ENCODE measurements at places on chromosomes 2 and 18.
A peak's percentile ranks its signal among the peaks of the same experiment; 100 is the strongest.

GRCh38 chr2:161068670-161069069 lies 91.6 kb upstream of the TANK start:
- peak; percentile 20 for DNase-seq

DNA sequence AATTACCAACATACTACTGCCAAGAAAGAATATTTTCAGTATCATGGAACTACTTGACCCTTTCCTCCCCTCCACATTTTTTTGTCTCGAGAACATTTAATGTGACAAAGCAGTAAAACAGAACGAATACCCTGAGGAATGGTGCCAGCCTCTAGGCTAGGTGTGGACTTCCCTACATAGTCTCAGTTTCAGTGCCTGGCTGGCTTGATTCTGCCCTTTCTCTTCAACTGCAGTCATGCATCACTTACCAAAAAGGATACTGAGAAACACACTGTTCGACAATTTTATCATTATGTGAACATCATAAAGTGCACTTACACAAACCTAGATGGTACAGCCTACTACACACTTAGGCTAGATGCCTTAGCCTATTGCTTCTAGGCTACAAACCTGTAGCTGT lies 305.3 kb upstream of the HNRNPA3 start:
- no peak for DNase-seq

DNA sequence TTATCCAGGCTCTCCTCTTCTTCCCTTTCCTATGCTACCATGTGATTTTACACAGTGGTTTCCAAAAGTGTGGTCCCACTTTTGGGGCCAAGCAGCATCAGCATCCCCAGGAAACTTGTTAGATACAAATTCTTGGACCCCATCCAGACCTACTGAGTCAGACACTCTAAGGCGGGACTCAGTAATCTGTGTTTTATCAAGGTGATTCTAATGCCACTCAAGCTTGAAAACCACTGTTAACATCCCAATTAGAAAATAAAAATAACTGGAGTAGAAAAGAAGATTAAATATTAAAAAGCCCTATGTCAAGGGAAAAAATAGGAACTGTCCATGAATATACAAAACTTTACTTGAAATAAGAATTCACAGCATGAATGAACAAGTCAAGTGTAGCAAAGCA lies 10.8 kb downstream of the DSG2 start:
- no peak for DNase-seq

- DNase-seq, result no peak
These were observed 66.2 kb upstream of the OTOS start for GRCh38 chr2:240206630-240207029.

- DNase-seq, result no peak
These were observed 248.4 kb upstream of the KCNH7 start for GRCh38 chr2:163086940-163087339.

DNA sequence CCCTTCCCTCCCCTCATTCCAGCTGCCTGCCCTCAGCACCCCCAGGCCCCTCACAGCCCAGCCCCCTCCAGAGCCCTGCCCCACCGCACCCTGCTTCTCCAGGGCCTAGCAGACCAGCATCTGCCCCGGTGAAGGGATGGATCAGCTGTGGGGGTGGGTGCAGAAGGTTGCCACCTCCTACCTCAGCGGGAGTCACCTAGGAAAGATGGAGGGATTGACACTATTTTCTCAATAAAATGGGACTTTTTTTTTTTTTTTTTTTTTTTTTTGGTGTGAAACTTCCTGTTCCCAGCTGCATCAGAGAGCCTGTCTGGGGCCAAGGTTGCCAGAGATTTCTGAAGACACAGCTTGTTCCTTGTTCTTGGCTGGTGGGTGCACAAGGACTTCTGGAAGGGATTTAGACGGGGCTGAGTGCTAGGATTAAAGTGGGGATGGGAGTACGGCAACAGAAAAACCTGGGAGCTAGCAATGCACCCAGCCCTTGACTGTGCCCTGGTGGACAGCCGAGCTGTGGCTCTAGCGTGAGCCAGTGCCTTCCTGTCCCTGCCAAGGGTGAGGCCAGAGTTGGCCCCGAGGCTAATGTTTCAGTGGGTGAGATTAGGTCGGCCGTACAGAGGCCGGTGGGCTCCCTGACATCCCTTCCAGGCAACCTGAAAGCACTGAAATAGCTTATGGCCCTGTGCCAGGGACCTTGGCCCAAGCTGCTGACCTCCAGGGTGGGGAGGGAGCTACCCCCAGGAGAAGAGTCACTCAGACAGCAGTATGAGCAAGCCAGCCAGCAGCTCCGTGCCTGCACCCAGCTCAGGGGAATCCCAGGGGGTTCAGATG lies 4.6 kb downstream of the B3GNT7 start:
- DNase-seq, result peak; percentile 86

DNA sequence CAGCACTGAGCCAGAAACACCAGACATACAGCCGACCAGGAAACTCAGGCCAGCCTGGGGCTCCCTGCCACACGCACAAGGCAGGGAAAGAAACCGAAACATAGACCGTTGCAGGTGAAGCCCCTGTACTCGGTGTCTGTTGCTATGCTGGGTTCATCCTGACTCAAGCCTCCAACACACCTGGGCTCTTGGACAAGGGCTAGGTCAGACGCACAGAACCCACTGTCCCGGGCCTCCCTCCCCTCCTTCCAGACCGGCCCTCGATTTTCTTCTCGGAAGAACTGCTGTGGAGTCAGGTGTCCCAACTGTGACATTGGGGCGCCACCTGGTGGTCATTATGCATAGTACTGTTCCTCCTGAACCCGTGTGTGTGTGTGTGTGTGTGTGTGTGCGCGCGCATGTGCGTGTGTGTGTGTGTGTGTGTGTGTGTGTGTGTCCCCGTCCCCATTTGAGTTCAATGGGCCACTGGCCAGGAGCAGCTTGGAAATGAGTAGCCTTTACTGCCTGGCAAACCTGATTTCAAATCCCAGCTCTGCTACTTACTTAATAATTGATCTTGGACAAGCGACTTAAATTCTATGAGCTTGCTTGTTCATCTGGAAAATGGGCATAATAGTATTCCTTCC lies 55.4 kb upstream of the GLI2 start:
- peak; percentile 79 for DNase-seq

DNA sequence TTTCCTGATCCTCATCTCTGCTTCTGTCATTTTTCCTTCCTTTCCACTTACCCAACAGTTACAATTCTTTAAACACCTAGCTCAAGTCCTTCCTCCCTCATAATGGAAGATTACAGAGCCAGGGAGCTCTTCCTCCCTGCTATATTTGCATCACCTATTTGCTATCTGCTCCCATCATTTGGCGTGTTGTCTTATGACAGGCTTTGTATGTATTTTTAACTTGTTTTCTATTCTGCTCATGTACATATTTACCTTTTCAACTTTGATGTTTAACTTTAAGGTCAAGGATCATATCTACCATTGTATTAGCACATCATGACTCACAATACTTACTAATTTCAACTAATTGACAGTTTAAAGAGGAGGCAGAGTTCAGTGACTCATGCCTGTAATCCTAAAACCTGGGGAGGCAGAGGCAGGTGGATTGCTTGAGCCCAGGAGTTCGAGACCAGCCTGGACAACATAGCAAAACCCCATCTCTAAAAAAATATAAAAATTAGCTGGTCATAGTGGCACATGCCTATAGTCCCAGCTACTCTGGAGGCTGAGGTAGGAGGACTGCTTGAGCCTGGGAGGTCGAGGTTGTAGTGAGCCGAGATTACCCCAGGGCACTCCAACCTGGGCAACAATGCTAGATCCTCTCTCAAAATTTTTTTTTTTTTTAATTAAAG lies 308.0 kb upstream of the STON1 start:
- DNase-seq, result no peak

DNA sequence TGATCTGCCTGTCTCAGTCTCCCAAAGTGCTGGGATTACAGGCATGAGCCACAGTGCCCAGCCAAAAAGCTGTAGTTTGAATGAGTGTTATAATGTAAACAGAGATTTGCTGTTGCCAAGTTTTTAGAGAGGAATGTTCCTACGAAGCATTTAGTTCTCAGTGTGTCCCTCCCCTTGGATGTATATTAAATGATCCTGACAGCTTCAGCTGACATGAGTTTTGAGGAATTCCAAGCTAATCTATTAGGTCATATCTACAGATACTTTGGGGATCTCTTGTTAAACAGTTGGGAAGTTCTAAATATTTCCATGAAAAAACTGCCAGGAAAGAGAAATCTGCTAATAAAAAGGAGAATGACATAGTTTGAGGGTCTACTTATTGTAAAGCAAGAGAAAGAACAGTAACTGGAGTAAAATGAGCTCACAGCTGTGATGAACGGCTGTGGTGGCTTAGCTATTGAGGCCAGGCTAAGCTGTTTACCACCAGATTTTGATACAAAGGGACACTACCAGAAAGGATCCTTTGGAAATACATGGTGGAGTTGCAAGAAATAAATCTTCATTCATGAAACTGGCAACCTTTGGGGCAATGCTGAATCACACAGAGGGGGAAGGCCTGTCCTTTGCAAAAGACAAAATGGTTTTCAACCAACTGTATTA lies 2.6 kb upstream of the STON1 start:
- no peak for DNase-seq

DNA sequence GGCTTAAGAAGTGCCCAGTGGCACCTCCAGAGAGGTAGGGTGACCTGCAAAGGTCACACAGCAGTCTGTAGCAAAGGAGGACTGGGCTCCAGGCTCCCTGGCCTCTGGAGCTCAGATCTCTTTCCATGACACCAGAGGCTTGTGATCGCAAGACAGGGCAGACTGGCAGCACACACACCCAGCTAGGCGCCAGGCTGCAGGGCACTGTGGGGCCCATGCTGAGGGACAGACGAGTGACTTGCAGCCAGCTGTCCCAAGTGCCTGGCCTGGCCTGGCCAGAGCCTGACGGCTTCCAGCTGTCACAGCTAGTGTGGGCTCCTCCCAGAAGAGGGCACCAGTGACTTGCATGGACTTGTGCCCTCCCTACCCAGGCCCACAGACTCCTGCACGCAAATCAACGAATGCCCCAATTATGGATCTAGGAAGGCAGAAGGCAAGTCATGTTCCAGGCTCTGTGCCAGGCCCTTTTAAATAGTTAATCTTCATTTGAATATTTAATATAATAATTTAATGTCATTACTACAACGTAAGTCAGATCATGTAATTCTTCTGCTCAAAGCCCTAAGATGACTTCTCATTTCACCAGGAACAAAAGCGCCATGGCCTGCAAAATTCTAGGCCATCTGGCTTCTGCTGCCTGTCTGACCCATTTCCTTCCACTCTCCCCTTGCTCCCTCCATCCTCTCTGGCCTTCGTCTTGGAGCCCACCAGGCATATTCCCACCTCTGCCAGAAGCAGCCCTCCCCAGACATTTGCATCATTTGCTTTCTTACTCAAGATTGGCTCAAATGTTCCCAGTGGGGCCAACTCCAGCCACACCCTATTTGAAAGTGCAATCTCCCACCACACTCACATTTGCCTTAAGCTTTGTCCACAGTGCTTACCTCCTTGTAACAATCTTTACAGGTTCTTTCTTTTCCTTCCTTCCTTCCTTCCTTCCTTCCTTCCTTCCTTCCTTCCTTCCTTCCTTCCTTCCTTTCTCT lies 3.7 kb upstream of the SPEG start:
- DNase-seq, result peak; percentile 77

DNA sequence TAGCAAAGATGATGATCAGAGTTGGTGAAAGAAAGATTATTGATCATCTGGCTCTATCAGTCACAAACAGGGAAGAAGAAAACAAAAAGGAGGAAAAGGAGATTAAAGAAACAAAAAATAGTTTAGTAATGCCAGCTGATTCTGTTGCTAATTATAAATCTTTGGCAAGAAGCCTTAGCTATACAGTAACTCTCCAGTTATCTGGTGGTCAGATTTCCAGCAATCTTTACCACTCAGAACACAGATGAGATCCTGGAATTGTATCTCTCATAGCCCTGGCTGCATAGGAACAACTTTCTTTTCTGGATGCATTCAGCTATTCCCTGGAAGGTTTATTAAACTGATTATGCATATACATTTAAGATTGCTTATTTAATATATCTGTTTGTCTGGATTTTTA lies 256.8 kb upstream of the ZEB2 start:
- no peak for DNase-seq

DNA sequence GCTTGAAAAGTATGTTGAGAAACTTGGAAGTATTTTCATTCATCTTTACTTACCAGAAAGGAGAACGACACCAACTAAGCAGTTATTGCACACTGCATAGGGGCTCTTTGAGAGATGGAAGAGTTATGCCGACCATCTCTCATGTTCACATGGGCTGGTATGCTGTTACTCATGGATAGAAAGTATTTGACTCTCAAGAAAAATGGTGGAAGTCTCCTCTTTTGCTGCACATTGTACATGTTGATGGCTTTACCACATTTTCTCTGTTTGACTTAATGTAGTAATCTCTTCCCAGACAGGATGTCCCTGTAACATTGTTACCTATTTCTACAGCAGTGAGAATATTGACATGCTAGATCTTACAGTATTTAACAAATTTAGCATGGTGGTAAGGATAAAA lies 23.2 kb downstream of the CAB39 start:
- DNase-seq, result no peak

DNA sequence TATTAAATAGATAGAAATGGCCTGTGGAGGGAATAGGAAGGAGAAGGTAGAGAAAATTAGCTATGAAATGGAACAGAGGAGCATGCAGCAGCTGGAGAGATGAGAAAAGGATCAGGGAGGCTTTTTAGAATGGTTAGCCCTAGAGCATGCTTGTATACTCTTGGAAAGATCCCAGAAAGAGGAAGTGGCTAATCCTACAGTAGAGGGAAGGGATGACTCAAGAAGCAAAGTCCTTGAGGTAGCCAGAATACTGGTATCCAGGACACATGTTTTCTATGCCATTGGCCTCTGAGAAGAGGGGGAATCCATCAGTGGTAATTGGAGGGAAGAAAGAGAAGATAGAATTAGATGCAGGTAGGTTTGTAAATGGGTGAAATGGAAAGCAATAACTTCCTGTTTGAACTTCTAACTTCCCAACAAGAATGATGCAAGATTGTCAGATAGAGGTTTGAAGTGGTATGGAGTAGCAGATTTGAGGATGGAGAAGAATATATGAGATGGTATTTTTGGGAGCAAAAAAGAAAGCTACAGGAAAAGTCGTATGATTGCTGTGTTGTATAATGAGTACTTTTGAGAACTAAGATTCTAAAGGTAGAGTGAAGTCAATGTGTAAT lies 17.1 kb upstream of the OSBPL6 start:
- DNase-seq, result peak; percentile 83

- no peak for DNase-seq
These were observed 48.2 kb downstream of the EML4 start for GRCh38 chr2:42217307-42217706.

DNA sequence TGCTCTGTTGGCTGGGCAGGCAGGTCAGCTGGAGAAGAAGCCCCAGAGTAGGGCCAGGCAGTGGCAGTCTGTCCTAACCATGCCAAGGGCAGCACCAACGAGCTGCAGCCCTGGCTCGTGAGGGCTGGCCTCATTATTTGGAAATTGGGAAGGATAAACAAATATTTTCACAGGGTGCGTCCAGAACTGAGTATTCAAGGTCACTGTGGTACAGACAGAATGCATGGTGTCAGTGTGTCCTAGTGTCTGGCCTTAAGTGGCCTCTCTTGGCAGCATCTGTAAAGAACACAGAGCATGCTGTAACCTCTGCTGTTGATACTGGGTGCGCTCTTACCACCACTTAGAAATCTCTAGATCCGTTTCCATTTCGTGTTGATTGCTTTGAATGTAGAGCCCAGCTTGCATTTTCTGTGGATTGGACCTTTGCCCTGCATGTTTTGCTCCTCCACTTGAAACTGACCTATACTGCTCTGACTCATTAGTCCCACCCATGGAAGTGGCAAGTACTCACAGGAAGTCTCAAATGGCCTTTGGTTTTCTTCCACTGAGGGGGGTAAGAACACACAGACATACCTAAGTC lies 88.2 kb downstream of the GREB1L start:
- DNase-seq, result peak; percentile 64
